ENCODE measurements at places on chromosomes 3 and 15.

- peak; percentile 28 for DNase-seq
Observed at GRCh38 chr15:63045465-63045840, 2.9 kb downstream of the TPM1 start.

- DNase-seq, result no peak
Observed at GRCh38 chr3:54720604-54721003, 207.3 kb downstream of the LRTM1 start.

GRCh38 chr15:66877477-66878271, 175.6 kb downstream of the SMAD6 start:
- no peak for DNase-seq

DNA sequence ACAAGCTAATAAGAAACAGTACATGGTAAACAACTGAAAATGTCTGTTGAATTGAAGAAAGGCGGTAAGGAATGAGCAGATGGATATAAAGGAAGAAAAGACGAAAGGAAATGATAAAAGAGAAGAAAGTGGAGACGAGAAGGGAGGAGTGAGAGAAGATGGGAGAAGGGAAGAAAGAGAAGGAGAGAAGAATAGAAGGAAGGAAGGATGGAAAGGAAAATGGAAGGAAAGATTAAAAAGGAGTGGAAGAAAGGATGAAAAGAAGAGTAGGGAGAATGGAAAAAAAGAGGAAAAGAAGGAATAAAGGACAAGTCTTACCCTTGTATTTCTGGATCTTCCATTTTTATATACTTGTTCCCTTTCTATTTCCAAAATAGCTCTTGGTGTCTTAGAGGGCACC, 17.7 kb downstream of the CPNE4 start:
- no peak for DNase-seq
